ENCODE measurements at places on chromosomes 3 and 15.

- DNase-seq: no peak
Measured at GRCh38 chr15:31842532-31843195, 187.7 kb upstream of the CHRNA7 start.

GRCh38 chr3:154182975-154183374 is 61.8 kb downstream of the ARHGEF26 start:
- DNase-seq: no peak

DNA sequence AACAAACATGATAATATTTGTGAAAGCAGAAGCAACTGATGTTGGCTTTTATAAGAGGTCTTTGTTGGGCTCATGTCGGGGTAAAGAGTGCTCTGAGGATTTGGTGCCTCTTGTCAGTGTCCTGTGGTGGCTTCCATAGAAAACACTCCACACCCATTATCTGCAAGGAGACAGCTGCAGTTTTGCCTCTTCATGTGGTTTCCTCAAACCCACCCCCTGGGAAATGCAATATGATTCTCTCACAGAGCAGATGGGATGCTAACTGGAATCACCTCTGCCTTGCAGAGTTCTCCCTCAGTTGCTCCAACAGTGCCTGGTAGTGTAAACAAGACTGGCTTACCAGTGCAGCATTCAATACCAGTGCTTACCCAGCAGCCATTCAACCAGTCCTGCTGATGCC is 771.4 kb upstream of the CFAP20DC start:
- no peak for DNase-seq

GRCh38 chr3:72659596-72659995 is 188.6 kb downstream of the SHQ1 start:
- DNase-seq: no peak

GRCh38 chr3:12114251-12114650 is 44.5 kb downstream of the TIMP4 start:
- DNase-seq: no peak

GRCh38 chr15:25830844-25831451 is 32.2 kb downstream of the ATP10A start:
- DNase-seq: no peak

DNA sequence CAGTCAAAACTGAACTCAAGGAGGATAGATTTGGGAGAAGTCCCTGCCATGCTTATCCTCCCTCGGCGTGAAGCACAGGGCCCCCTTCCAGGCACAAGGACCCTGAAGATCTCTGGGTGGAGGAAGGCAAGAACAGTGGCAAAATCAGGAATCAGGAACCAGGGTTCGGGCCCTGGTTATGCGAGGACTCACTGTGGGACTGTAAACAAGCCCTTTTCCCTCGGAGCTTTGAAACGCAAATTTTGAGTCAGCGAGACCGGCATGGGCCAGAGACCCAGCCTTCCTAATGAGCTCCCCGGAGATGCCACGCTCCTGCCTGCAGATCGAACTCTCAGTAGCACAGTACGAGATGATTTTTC is 70.1 kb downstream of the SLC12A8 start:
- DNase-seq: no peak

DNA sequence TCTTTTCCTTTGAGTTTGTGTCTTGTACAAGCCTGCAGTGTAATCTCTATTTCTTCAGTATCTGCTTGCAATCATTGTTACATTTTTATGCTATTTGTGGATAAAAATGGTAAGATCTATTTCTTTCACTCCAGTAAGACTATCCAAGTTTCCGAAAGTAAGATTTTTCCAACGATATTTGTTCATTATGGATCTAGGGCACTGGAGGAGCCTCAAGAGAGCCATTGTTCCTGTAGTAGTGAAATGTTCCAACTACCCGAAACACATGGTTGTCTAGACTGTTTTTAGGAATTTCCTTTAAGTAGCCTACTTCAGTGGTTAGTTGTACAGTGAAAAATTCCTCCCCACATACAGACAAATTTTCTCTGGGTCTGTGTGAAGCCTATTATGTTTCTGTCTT is 597.4 kb downstream of the RSL24D1 start:
- no peak for DNase-seq

DNA sequence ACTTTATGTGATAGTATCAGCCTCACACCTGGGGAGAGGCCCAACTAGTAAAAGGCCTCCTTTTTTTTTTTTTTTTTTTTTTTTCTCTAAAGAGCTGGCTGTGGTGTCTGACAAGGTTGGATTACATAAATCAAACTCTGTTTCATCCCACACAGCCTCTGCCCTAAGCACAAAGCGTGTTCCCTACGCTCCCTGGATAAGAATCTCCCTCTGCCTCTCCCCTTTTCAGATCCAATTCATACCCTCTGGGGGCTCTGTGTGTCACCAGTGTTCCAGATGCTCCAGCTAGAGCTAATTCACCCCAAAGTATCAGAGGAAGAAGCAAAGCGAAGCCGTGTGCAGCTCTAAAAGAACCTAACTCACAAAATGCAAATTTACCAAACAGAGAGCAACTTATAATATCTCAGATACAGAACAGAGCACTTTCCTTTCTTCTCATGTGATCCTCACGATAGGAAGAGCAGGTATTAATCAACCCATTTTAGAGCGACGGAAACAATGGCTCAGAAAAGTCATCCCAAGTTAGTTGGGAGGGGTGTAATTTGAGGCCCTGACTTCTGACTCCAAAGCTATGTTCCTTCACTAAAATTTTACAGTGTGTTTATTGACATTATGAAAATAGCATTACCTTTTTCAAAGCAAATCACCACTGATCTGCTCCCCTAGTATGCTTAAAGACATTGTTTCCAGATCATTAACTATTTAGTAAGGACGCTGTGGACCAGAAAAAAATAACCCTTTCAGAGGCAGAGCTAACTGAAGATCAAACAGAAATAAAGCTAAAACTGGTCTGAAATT is 12.4 kb downstream of the BMF start:
- no peak for DNase-seq

DNA sequence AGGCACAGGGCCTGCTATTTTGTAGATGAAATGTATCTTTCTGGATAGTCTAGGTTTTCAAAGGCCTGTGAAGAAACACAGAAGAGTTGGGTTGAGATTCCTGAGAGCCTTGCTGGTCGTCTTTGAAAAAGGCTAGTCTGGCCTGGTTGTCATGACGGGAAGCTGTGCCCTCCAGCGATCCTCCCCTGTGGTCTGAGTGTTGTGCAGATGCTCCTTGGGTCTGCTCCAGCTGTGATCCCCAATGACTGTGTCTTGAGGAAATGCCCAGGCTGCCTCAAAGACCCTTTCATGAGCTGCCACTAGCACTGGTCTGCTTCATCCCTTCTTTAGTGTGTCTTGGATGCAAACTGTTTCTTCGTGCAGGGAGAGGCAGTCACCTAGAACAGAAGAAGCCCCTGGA is 111.0 kb upstream of the SYNPR start:
- DNase-seq: no peak

DNA sequence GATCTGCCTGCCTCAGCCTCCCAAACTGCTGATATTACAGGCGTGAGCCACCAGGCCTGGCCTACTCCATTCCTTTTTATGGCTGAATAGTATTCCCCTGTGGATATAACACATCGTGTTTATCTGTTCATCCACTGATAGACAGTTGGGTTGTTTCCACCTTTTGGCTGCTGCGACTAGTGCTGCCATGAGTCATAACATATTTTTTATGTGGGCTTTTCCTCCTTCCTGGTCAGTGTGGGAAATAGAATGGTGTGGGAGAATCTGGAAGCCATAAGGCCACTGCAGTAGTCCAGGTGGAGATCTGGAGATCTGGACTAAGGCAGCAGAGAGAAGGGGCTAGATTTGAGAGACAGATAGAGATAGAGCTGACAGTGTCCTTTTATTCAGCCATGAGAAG is 16.2 kb downstream of the LCMT2 start:
- no peak for DNase-seq

DNA sequence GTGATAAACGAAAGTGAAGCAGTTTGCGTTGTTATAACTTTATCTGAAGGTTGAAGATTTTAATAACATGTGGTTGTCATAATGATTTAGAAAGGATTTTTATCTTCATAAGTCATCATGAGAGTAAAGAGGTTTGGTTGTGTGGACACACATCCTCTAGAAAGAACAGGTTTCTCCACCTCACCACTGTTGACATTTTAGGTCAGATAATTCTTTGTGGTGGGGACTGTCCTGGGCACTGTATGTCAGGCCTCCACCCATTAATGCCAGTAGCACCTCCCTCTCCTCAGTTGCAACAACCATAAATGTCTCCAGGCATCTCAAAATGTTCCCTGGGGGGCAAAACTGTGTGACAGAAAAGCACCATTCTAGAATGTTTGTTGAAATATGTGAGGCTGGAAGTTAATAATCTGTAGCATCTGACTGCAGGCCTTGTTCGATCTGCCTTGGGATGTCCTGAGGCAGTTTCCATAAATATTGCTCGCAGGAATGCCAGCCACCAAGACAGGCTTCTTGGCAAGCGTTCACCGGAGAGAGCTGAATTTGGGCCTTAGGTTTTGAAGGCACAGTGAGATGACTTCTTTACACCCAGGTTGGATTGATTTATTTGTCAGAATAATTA is 100.1 kb downstream of the ADAMTSL3 start:
- no peak for DNase-seq

DNA sequence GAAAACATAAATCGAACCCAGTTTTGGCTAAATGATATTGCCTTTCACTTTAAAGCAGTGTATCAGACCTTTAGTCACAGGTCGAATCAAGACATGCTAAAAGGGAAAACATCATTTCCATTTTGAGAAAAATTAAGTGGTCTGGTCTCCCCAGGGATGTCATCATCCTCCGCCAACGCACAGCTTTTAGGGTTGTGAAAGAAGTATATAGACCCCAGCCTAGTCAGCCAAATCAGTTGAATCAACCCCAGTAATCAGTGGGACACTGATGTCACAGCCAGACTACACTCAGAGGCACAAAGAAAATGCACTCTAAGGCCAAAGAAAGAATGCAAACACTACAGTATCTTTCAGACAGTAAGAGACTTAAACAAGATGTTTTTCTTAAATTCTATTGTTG is 187.4 kb downstream of the ZIC4 start:
- DNase-seq: no peak

GRCh38 chr3:36729204-36730056 is 34.9 kb downstream of the DCLK3 start:
- DNase-seq: no peak

DNA sequence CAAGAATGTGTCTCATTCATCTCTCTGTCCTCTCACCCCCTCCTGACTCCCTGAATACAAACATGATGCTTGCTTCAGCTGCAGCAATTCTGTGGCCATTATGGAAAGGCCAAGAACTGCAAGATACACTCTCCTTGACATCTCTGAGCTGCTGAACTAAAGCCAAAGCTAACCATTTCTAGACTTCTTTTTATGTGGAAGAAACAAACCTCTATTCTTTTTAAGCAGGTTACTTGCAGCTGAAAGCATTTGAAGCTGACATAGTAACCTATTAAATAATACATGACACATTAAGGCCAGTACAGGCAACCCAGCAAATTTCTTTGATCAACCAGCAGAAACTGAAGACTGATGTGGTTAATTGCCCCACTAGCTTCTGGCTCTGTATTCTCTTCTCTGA is 17.5 kb downstream of the FHIT start:
- no peak for DNase-seq

All from omental fat pad (tissue), 4 donors.